ENCODE measurements at places on chromosomes 13 and 19. TPM values are rescaled to one million over a fixed set of nuclear protein-coding genes. Genes with fewer than 3 reads are reported as not detected.

DNA sequence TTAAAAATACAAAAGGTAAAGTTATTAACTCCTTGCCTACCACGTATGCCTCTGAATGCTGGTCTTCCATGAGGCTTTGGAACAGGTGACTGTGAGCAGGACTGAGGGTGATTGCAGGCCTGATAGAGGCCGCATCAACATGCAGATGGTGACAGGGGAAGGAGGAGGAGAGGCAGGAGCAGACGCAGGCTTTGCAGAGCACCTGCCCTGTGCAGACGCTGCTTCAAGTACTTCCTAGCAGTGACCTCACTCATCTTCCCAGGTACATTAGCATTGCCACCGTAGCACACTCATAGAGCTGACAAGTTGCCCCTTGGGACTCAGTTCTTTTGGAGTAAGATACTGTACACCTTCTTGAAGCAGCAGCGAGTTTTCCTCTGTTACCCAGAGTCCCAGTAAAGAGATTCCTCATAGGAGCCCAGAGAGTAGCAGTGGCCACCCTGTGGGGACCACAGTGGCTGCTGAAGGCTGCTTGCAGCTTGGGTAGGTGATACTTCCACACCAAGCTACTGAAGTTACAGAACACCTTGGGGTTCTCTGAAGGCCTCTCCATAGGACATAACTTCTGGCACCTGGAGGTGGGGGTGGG is 56.0 kb downstream of the ZNF536 start:
- no peak for DNase-seq

GRCh38 chr19:10758978-10759377 is 41.1 kb downstream of the DNM2 start:
- DNase-seq = no peak

DNA sequence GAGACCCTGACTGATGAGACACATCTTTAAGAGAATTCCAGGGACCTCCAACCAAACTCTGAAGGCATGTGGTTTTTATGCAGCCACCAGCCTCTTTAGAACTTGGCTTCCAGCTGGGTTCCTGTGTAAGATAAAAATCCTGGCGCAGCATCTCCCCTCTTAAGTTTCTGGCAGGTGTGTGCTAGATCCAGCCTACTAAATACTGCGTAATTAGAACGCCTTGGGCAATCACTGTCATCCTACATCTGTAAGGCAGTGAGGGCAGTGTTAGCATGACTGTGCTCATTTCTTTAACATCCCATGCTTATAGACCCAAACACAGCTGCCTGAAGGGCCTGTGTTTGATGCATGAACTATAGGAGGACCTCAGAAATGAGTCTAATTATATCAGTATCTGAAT is 173.5 kb upstream of the OBI1 start:
- no peak for DNase-seq

- peak; percentile 67 for DNase-seq
These were observed 515 bp downstream of the UFM1 start for GRCh38 chr13:38350114-38350617.

DNA sequence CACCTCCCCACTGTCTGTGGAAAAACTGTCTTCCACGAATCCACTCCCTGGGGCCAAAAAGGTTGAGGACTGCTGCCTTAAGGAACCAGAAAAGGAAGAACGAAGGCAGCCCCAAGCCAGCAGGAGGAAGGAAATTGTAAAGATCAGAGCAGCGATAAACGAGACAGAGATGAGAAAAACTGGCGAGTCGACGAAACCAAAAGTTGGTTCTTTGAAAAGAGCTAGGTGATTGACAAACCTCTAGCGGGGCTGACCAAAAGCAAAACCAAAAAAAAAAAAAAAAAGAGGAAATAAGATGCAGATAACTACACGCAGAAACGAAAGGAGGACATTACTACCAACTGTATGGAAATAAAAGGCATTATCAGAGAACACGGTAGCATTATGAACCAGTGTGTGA is 76.9 kb downstream of the GADD45B start:
- DNase-seq = no peak

GRCh38 chr19:14366529-14366928 is 14.7 kb upstream of the ADGRE5 start:
- DNase-seq = no peak

GRCh38 chr19:32863841-32864240 is 5.7 kb downstream of the SLC7A9 start:
- no peak for DNase-seq

GRCh38 chr13:37348916-37349643 is 243.6 kb upstream of the CSNK1A1L start:
- DNase-seq = no peak

- no peak for DNase-seq
These were observed 83.9 kb upstream of the SPATA13 start for GRCh38 chr13:24076636-24077035.

GRCh38 chr19:17160908-17161307 is 54.2 kb upstream of the USE1 start:
- no peak for DNase-seq

DNA sequence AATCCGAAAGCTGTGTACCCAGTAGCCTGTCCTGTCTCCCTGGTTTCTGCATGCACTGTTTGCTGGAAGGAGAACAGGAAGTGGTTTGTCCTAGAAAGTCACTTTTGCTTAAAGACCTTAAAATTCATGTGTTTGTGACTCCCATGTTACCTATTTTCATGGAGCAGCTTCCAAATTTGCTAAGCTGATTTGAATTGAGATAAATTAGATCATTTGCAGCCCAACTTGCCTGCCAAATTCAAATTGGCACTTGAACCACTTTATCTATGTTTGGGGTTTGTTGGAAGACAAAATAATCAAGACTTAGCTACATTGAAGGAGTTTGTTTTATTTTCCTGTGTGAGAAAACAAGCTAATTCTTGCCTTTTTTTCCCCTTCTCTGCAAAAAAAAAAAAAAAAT is 532.5 kb downstream of the DIAPH3 start:
- no peak for DNase-seq

DNA sequence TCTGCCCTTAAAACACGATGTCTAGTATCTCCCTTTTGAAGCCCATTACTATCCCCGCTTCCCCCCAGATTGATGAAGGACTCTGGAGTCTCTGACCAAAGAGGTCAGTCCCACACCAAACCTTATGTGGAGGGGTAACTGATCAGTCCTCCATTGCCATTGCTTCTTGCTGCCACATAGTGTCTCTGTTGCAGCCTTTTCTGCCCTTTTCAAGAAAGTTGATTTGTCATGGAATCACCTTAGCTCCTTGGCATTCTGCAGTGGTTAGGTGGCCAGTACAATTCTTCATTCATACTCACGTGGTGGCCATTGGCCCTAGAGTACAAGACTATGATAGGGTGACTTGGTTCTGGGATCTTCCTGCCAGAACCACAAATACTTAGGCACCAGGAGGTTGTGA is 8.4 kb upstream of the HTR2A start:
- DNase-seq = no peak

GRCh38 chr13:78884571-78884970 is 225.6 kb upstream of the OBI1 start:
- DNase-seq = no peak

Gene HCST
- total RNA-seq = 1.8 TPM

Gene PEAK3
- total RNA-seq = 0.28 TPM

Gene FIZ1
- total RNA-seq = 6.7 TPM

Gene FUT3
- 0.93 TPM for total RNA-seq

Gene ARHGEF18
- total RNA-seq = 16.4 TPM

Gene MBD3L2
- total RNA-seq = not detected

Gene C13orf42
- not detected for total RNA-seq

Gene C19orf25
- total RNA-seq = 19.2 TPM
